MG63 (cell line): ENCODE measurements at places on chromosomes 1 and 21. TPM values are rescaled to one million over a fixed set of nuclear protein-coding genes. Genes with fewer than 3 reads are reported as not detected.
A peak's percentile ranks its signal among the peaks of the same experiment; 100 is the strongest.

DNA sequence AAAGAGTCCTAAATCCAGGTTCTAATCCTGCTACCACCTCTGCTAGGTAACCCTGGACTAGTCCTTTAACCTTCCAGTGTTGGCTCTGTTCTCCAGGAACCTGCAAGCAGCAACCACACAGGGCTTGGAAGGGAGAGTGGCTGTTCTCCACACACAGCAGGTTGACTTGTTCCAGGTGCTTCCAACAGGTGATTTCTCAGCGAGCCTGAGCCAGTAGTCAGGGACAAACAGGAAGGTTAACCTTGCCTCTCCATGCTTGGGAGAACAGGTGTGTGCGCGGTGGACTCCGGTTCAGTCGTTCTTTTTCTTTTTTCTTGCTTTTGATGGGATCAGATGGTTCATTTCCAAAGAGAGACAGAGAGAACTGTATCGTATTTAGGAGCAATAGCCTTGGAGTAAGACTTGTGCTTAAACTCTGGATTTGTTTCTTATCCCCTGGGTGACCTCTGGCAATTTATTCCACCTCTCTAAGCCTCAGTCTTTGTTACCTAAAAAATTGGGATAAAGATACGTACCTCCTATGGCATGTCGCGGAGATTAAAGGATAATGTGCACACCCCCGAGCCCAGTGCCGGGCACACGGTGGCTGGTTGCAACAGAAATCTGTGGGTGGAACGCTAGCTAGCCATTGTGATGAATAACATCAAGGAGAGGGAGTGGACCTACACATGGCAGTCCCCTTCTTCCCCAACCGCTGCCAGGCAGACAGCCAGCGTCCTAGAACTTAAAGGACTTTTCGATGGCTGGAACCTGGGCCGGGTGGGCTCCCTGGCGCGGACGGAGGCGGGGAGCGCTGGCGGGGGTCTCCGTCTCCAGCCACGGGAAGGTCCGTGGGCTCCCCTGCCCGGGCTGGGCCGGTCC lies 583 bp upstream of the CACHD1 start:
- DNase-seq: no peak

DNA sequence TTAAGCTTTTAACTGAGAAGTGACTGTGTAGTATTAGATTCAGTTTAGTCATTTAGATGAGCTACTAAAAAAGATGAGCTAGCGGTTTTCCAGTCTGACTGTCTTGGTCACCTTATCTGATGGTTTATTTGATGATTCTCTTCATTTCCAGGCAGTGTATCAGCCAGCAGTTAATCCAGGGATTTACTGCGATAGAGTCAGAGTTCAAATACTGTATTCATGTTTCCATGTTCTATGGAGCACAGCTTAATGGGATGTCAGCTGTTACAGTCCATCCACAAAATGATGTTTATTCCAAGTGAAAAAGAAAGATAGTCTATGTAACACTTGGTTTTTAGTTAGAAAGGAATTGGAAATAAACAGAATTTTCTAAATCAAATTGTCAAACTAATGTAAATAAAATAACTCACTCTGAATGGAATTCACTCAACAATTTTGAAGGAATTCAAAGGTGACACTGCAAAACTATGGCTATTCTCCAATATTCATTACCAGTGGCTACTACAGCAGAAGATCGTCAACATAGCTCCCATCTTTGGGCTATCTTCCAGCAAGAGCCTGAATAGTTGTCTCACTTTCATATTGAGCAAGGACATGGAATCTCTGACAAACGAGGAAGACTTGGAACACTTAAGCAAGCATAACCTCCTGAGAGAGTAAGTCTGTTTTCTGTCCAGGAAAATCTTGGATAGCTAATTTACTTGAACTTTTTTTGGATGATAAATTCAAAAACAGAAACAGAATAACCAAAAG lies 54.6 kb upstream of the DPT start:
- DNase-seq: no peak

GRCh38 chr1:229097356-229097755 lies 173.6 kb upstream of the RAB4A start:
- no peak for DNase-seq

- no peak for DNase-seq
Observed at GRCh38 chr1:183778045-183778444, 26.9 kb upstream of the RGL1 start.

DNA sequence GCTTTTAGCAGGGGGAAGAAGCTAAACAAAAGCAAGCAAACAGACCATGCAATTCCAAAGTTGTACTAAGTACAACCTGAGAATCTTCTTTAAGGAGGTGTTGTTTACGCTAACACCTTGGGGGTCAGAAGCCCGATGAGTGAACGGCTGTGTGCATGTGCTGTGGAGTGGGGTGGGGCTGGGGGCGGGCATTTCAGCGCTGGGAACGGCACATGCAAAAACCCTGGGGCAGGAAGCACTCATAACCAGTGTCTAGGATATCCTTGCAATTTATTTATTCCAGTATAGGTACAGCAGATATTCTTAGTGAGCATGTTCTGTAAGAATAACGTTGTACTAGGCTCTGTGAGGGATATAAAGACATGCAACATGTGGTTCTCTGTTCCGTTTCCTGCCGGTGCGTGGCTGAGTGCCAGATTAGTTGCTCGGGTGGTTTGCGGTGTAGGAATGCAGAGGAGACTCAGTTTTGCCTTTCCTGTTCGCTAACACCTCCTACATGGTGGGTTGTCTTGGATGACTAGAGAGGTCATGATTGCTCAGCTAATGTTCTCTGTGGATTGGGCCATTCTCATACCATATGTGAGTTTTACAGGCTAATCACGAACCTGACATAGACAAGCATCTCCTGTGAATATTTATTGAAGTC lies 3.7 kb downstream of the FASLG start:
- DNase-seq: peak; percentile 57

DNA sequence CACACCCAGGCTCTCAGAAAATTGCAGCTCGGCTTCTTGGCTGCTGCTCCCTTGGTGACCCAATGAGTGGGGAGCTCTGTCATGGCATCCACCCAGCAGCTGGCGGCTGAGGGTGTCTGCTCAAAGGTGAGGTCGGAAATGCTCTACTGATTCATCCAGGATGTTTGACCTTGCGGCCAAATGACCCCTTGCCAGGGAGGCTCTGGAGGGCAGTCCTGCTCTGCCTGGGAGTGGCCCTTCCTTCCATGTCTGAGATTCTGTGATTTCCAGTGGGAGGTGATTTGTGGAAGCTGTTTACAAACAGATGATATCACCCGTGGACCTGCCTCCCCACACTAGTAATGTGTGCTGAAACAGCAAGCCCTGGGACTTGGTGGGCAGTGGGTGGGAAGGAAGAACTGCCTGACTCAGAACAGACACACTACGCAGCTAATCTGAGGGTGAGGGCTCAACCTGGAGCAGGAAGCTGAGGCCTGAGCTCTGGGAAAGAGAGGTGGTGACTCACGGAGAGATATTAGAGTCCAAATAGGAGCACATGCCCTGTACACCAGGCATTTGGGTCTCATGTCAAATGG lies 3.0 kb downstream of the CRCT1 start:
- peak; percentile 93 for DNase-seq

DNA sequence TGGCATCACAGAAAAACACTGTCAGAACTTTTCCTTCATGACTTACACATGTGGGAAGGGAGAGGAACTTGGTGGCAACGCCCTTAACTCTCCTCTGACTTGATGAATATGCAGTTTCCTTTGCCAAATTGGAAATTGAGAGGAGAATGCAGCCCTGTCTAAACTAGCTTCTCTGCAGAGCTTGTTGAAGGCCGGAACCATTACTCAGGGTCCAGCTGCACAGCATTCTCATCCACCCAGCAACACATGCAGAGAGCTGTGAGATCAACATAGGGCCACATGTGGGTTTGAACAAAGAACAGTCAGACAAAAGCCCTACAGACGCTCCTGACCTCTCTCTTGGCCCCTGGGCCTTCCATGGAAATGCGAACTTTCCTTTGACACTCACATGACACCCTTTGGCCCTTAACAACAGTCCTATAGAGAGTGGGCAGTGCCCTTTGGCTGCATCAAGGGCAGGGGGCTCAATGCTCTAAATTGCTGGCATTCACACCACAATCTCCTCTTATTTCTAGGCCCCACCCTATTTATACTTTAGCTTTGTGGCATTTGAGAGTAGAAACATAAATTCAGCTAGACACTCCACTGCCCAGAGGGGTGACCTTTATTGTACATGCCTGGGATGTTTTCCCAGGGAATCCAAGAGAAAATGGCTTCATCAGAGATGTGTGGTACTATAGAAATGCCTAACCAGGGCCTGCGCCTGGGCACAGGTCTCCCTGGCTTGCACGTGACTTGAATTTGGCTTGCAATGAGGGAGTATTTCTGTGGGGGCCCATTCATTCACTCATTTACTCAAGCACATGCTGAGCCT lies 64.4 kb downstream of the CDC7 start:
- DNase-seq: no peak

GRCh38 chr21:39658066-39658465 lies 45.3 kb downstream of the B3GALT5 start:
- no peak for DNase-seq

- DNase-seq: no peak
Observed at GRCh38 chr1:197178998-197179397, 32.5 kb upstream of the ASPM start.

DNA sequence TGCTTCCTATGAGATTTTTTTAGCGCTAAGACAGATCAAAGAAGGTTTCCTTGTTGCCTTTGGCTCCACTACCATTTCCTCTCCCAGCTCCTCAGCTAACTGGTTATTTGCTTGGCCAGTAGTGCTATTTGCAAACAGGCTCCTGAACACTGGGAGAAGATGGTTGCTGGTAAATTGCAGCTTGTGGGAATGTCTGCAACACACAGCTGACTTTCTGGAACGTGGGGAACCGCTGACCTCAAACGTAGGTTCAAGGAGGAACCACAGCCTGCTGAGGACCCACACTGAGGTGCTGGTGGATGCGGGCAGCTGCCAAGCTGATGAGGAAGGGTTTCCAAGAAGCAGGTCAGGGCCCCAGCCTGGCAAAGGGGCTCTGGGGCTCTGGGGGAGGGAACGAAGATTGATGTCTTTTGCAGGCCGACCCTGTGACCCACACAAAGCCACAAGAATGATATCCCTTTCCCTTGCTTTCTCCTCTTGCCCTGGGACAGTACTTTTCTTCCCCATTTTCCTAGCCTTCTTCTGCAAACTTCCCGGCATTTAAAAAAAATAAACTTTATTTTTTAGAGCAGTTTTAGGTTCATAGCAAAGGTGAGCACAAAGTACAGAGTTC lies 24.8 kb downstream of the GNG4 start:
- peak; percentile 12 for DNase-seq

- no peak for DNase-seq
Observed at GRCh38 chr1:98737835-98738234, 76.3 kb downstream of the SNX7 start.

GRCh38 chr1:219518168-219518906 lies 94.6 kb downstream of the ZC3H11B start:
- DNase-seq: no peak

GRCh38 chr1:232142403-232143314 lies 487.3 kb downstream of the SIPA1L2 start:
- peak; percentile 99 for DNase-seq

PTGER3 gene
- not detected in 2 replicates for total RNA-seq

LAPTM5 gene
- total RNA-seq: 0.30 TPM in 1 of 2 replicates, not detected in the other

MPZ gene
- 0.07 TPM in 1 of 2 replicates, not detected in the other for total RNA-seq

FBLIM1 gene
- total RNA-seq: 17.5 and 23.1 TPM in 2 replicates
